ENCODE measurements at places on chromosomes 11 and 22. TPM values are rescaled to one million over a fixed set of nuclear protein-coding genes. Genes with fewer than 3 reads are reported as not detected.

GRCh38 chr22:27045103-27045947 lies 387.9 kb downstream of the MIAT start:
- H3K36me3 ChIP-seq = no peaks in the 10 kb centered on the region
- DNase-seq = no peak
- no peak overlapping the region for H3K4me3 ChIP-seq
- no peaks in the 10 kb centered on the region for H3K27me3 ChIP-seq

DNA sequence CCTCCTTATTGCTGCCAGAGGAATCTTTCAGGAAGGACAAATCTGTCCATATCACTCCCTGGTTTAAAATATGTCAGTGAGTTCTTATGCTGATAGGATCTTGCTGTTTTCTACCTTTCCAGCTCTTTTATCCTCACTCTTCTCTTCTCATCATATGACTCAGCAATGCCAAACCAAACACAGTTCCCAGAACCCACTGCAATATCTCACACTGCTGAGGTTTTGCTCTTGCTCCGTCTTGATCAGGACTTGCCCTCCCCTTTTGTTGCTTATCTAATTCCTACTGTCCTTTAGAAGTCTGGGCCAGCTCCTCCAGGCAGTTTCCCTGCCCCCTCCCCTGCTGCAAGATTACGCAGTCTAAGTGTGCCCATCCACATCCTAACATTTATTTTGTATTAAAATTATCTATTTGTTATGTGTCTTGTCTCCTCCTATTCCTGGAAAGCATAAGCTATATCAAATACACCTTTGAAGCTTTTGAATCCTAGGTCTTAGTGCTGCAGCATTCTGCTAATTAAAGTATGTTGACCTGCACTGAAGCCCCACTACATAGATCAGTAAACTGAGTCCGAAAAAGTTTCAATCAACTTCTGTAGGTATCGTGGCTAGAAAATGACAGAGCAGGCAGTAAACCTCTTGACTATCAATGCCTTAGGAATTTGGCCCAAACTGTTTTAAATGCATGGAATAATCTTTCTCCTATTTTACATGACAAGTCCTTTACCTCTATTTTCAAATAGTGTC lies 119.2 kb upstream of the C11orf87 start:
- H3K4me1 ChIP-seq = peaks cover 5% of the 10 kb centered on the region
- no peaks in the 10 kb centered on the region for H3K27me3 ChIP-seq
- no peak overlapping the region for H3K4me3 ChIP-seq
- DNase-seq = no peak

DNA sequence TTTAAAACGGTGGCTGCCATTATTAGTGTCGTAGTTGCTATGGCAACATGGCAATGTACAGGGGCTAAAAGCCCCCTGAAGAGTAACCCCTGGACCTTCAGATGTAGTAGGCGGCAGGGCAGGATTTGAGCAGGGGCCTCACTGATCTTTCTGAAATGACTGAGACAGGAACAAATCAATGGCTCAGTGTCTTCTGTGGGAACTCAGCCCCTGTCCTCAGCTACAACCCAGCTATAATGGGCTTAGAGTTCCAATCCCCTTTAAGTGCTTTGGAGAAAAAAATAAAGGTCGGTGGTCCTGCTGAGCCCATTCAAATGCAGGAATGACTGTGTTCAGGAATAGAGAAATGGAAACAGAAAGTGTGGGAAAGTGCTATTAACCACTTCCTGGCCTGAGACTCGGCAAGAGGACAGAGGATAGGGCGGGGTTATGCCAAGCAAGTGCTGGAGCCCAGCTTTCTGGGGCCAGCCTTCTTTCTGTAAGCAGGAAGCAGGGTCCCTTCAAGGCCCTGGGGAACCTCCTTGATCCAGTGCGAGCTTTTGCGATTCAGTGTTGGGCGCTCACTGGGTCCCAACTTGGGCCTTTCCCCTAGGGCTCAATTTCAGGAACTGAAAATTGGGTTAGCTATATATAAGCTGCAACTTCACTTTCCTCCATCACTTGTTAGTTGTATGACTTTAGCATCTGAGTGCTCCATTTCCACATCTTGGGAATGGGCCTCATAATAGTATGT lies 6.1 kb upstream of the CD82 start:
- peak; percentile 82 for DNase-seq
- H3K4me3 ChIP-seq = no peak overlapping the region
- peak overlapping the region; percentile 48 for H3K27ac ChIP-seq
- H3K36me3 ChIP-seq = no peaks in the 10 kb centered on the region
- H3K4me1 ChIP-seq = peaks cover 39% of the 10 kb centered on the region

- no peaks in the 10 kb centered on the region for H3K36me3 ChIP-seq
- no peak for DNase-seq
- no peak overlapping the region for H3K4me3 ChIP-seq
- no peaks in the 10 kb centered on the region for H3K27me3 ChIP-seq
Measured at GRCh38 chr11:14742849-14743559, 99.4 kb downstream of the PDE3B start.

DNA sequence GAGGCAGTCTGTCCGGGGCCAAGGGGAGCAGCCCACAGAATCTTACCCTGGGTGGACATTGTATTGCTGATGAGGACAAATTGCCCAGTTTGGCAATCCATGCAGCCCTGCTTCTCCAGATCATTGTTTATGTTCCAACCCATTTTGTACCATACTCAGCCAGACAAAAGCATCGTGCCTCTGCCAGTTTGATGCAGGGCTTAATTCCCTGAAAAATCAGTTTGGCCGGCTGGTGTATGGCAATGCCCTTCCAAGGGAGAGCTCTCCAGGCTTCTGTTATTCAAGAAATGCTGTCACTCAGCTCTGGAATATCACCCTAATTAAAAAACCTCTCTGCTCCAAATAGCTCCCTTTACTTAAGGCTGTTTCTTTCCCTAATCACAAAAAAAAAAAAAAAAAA lies 697.7 kb downstream of the TBC1D22A start:
- no peaks in the 10 kb centered on the region for H3K27me3 ChIP-seq
- no peak overlapping the region for H3K4me3 ChIP-seq
- H3K27ac ChIP-seq = no peak overlapping the region
- H3K36me3 ChIP-seq = no peaks in the 10 kb centered on the region
- DNase-seq = no peak

- H3K4me1 ChIP-seq = no peaks in the 10 kb centered on the region
- DNase-seq = no peak
- no peaks in the 10 kb centered on the region for H3K36me3 ChIP-seq
Measured at GRCh38 chr11:70158201-70158600, 44.9 kb upstream of the FADD start.

The LRRC56 gene
- polyA plus RNA-seq = 4.1 TPM

- no peaks in the 10 kb centered on the region for H3K36me3 ChIP-seq
- H3K27ac ChIP-seq = no peak overlapping the region
- H3K27me3 ChIP-seq = no peaks in the 10 kb centered on the region
- peak; percentile 65 for DNase-seq
Measured at GRCh38 chr22:44369293-44369661, 56.5 kb upstream of the SHISAL1 start.
